ENCODE measurements at places on chromosomes 6 and 20. TPM values are rescaled to one million over a fixed set of nuclear protein-coding genes. Genes with fewer than 3 reads are reported as not detected.

Gene SLC22A16
- 0.36 TPM for total RNA-seq

Gene LHFPL5
- not detected for total RNA-seq

Gene PTPRK
- 165 TPM for total RNA-seq

Gene HSPA1L
- total RNA-seq, result 0.29 TPM

Gene F13A1
- under 0.01 TPM for total RNA-seq

Gene SLC44A4
- not detected for total RNA-seq

Gene TFB1M
- total RNA-seq, result 18.8 TPM

Gene DUSP22
- total RNA-seq, result 25.6 TPM

Gene TGM2
- total RNA-seq, result 78.2 TPM

Gene ZNF334
- 5.0 TPM for total RNA-seq

Gene TMEM170B
- 3.8 TPM for total RNA-seq

Gene RAET1L
- not detected for total RNA-seq

Gene ID4
- 29.7 TPM for total RNA-seq

Gene ARMH2
- total RNA-seq, result not detected

Gene ZNF311
- total RNA-seq, result 0.88 TPM

Gene OPRM1
- not detected for total RNA-seq

Gene SLC17A4
- not detected for total RNA-seq

Gene CST7
- total RNA-seq, result not detected

Gene CLPSL2
- total RNA-seq, result not detected

Gene FAXC
- 1.1 TPM for total RNA-seq

Gene PLCG1
- total RNA-seq, result 72.4 TPM

Gene PNPLA1
- not detected for total RNA-seq

Gene MUC22
- not detected for total RNA-seq

Gene IMPG1
- total RNA-seq, result not detected

Gene APOBEC2
- not detected for total RNA-seq

Gene NR2E1
- not detected for total RNA-seq

Gene DNMT3B
- total RNA-seq, result 2.5 TPM

Gene RNF182
- 3.3 TPM for total RNA-seq

Gene SEL1L2
- not detected for total RNA-seq

Gene DUSP15
- 1.2 TPM for total RNA-seq

Gene CPNE5
- not detected for total RNA-seq

Gene GNAS-AS1
- total RNA-seq, result 1.5 TPM

Gene FAM162B
- total RNA-seq, result 0.36 TPM

Gene C20orf141
- total RNA-seq, result 0.29 TPM

Gene SAMD3
- 3.5 TPM for total RNA-seq

Gene GCNT2
- 0.29 TPM for total RNA-seq

Gene SLC4A11
- total RNA-seq, result under 0.01 TPM

Gene PARD6B
- 0.72 TPM for total RNA-seq

Gene HLA-DRA
- total RNA-seq, result 5.8 TPM

Gene OR2B6
- total RNA-seq, result not detected

Gene RAB5IF
- 54.2 TPM for total RNA-seq

Gene ZNF831
- total RNA-seq, result not detected

Gene EYA4
- 35.5 TPM for total RNA-seq

Gene COL11A2
- total RNA-seq, result 1.8 TPM

Gene BEND6
- total RNA-seq, result 23.6 TPM

Gene IL20RA
- 0.29 TPM for total RNA-seq

Gene IL17F
- not detected for total RNA-seq

Gene ACSS1
- 1.4 TPM for total RNA-seq

Gene POU5F1
- 0.29 TPM for total RNA-seq

Gene LY6G6C
- not detected for total RNA-seq

Gene OSBPL2
- 35.8 TPM for total RNA-seq

Gene DSP
- total RNA-seq, result 119 TPM

Gene NOTCH4
- 0.59 TPM for total RNA-seq

All from osteoblast (primary cell).